GM23338 (cell line): ENCODE measurements at places on chromosomes 6 and 20. TPM values are rescaled to one million over a fixed set of nuclear protein-coding genes. Genes with fewer than 3 reads are reported as not detected.
A peak's percentile ranks its signal among the peaks of the same experiment; 100 is the strongest.

Gene FOXC1
- 0.10 and 0.27 TPM in 2 replicates for total RNA-seq

Gene ZNF831
- total RNA-seq = not detected in 2 replicates

Gene RGL2
- 44.9 and 52.2 TPM in 2 replicates for total RNA-seq

Gene SLC35D3
- 0.59 and 1.5 TPM in 2 replicates for total RNA-seq

Gene ME1
- total RNA-seq = 5.9 and 8.0 TPM in 2 replicates

Gene STX11
- 0.08 and 0.35 TPM in 2 replicates for total RNA-seq

Gene CEP162
- 9.2 and 12.4 TPM in 2 replicates for total RNA-seq

Gene SLC24A3
- total RNA-seq = 2.5 and 3.0 TPM in 2 replicates

Gene SLC22A16
- total RNA-seq = 0.42 TPM in 1 of 2 replicates, not detected in the other

Gene FRS3
- 3.3 and 4.9 TPM in 2 replicates for total RNA-seq

DNA sequence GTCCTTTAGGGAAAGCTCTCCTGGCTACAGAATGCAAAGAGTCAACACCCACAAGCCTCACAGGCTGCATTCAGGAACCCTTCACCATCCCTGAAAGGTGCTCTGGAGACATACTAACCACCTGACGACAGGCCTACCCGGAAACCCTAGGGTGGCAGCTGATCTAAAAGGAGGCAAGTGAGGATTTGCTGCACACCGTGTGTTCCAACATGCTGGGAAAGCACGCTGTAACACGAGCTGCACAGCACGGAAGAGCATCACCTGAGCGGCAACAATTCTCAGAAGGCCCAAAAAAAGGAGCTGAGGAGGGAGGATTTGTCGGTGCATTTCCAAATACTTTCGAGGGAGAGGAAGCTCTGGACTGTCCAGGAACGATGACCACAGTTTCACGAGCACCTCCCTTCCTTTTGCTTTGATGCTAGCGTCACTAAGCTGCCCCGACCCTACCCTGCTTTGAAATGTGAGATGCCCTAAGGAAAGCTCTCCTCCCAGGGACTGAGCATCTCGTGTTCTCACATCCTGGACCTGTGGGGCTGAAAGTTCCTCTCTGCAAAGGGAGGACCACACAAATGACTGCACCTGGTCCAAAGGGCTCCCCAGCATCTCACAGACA is 87.0 kb downstream of the PPP1R3G start:
- DNase-seq = peak; percentile 28

DNA sequence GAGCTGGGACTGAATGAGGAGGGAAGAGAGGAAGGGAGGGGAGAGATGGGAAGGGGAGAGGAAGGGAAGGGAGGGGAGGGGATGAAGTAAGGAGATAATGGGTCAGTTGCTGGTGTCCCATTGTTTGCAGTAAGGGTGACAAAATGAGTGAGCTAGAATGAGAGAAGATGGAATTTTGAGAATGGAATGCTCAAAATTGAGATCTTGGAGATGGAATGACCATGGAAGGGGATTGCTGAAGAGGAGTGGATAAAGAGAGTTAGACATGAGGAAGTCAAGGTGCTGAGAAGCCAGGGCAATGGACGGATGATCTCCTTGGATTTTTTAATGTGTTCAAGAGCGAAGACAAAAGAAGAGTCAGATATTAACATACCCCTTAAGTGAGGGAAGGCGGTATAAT is 80.5 kb upstream of the SSTR4 start:
- DNase-seq = no peak

- no peak for DNase-seq
These were observed 14.0 kb downstream of the DEFB110 start for GRCh38 chr6:50007819-50008218.

DNA sequence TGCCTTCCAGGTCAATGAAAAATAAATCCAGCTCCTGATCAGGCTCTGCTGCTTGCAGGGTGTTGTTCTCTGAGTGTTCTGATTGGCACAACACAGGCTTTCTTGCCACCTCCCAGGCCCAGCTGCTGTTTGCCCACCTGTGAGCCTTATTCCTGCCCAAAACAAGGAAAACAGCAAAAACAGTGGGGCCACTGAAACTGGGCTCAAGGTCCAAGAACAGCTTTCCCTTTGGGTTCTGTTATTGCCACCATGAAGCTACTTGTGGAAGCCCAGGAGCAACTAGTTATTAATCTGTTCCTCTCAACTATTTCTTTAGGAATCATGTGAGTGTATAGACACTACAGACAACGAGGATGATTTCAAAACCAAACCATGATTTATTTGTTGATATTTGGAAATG is 159.1 kb downstream of the PLCB1 start:
- no peak for DNase-seq

GRCh38 chr6:159913862-159914564 is 23.2 kb downstream of the MAS1 start:
- no peak for DNase-seq

DNA sequence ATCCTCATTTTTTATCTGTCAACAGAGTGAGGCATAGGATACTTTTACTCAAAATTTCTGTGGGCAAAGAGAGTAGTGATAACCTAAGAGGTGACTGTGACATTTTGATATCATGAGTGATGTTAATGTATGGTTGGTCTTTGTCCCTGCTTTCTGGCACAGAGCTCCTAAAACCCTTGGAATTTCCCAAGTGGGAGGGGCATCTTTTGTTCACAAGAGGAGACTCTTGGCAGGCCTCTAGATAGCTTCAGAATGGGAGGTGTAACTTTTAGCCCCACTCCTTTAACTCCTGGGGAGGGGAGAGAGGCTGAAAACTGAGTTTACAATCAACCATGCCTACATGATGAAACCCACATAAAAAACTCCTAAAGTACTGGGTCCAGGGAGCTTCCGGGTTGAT is 527.8 kb downstream of the RFPL4B start:
- peak; percentile 36 for DNase-seq

GRCh38 chr6:47479140-47479508 is 1.5 kb downstream of the CD2AP start:
- no peak for DNase-seq

DNA sequence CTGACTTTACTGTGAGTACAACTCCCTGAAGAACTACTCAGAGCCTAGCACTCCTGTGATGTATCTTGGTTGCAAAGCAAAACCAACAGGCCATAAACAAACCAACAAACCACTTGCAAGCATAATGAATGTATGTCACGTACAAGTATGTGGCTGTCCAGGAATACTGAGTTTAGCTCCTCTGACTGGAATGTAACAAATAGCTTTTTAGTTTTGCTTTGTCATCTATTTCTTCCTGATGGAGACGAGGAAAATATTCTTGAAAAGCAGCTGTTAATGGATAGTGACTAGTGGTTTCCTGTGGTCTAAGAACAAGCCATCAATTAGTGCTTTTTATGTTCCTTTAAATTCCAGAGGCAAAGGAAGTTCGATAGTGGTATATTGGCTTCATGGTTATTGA is 101.9 kb upstream of the LY86 start:
- DNase-seq = no peak

- DNase-seq = no peak
These were observed 85.5 kb upstream of the PMEPA1 start for GRCh38 chr20:57795342-57795697.

- no peak for DNase-seq
These were observed 9.8 kb downstream of the VEGFA start for GRCh38 chr6:43779852-43780236.

DNA sequence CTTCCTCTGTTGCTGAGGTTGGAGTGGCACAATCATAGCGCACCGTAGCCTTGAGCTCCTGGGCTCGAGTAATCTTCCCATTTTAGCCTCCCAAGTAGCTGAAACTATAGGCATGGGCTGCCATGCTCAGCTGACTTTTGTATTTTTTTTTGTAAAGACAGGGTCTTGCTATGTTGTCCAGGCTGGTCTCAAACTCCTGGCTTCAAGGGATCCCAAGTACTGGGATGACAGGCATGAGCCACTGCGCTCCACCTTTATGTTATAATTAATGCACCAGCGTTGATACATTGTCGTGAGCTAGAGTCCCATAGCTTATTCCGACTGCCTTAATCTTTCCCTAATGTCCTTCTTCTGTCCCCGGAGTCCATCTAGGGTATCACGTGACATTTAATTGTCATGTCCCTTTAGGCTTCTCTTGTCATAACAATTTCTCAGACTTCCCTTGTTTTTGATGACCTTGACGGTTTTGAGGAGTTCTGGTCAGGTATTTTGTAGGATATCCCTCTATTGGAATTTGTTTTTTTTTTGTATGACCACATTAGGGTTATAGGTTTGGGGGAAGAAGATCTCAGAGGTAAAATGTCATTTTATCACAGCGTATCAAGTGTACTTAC is 63.9 kb downstream of the CEBPB start:
- DNase-seq = no peak

GRCh38 chr6:24694198-24694597 is 24.8 kb downstream of the C6orf62 start:
- DNase-seq = no peak

- DNase-seq = no peak
These were observed 16.2 kb downstream of the DNAJC5 start for GRCh38 chr20:63911176-63911575.

DNA sequence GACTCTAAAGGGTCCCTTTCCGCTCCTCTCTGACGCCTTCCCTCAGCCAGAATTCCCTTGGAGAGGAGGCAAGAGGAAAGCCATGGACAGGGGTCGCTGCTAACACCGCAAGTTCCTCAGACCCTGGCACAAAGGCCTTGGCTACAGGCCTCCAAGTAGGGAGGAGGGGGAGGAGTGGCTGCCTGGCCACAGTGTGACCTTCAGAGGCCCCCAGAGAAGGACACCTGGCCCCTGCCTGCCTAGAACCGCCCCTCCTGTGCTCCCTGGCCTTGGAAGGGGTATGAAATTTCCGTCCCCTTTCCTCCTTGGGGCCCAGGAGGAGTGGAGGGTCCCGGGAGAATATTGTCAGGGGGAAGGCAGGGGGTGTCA is 2.7 kb downstream of the VEGFA start:
- DNase-seq = peak; percentile 66

- DNase-seq = no peak
These were observed 14.2 kb downstream of the RRP36 start for GRCh38 chr6:43035495-43036194.

DNA sequence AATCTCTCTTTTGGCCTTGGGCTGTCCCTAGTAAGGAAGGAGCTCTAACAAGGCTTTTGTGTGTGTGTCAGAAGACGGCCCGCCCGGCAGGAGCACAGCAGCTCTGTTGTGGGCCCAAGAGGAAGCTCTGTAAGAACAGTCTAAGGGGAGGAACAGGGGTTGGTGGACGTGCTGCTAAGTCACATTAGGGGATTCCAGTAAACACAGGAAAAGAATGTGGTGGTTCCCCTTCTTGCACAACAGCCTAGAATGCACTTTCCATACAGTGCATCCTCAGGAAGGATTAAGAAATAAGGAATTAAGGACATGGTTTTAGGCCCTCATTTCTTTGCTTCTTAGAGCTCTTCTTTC is 114.5 kb downstream of the RNF144B start:
- no peak for DNase-seq

GRCh38 chr20:50193836-50194421 is 3.3 kb downstream of the CEBPB start:
- DNase-seq = peak; percentile 35

GRCh38 chr20:57619051-57619831 is 985 bp downstream of the ZBP1 start:
- DNase-seq = no peak

GRCh38 chr20:62080249-62080990 is 14.7 kb upstream of the TAF4 start:
- DNase-seq = no peak

GRCh38 chr20:39810309-39810708 is 848.2 kb downstream of the DHX35 start:
- no peak for DNase-seq

DNA sequence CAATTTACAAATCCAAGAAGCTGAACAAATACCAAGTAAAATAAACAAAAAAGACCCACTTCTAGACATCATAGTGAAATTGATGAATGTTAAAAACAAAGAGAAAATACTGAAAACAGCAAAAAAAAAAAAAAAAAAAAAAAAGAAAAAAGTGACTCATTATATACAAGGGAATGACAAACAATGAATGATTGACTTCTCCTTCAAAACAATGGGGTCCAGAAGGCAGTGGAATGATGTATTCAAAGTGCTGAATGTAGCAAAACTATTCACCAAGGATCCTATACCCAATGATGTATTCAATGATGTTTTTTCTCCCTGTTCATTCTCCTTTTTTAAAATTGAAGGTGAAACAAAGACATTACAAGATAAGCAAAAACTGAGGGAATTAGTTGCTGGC is 650.0 kb downstream of the UTRN start:
- DNase-seq = no peak

- peak; percentile 93 for DNase-seq
These were observed 113.1 kb downstream of the ADAT2 start for GRCh38 chr6:143337201-143337949.

GRCh38 chr6:157019733-157020132 is 242.6 kb downstream of the ARID1B start:
- no peak for DNase-seq

DNA sequence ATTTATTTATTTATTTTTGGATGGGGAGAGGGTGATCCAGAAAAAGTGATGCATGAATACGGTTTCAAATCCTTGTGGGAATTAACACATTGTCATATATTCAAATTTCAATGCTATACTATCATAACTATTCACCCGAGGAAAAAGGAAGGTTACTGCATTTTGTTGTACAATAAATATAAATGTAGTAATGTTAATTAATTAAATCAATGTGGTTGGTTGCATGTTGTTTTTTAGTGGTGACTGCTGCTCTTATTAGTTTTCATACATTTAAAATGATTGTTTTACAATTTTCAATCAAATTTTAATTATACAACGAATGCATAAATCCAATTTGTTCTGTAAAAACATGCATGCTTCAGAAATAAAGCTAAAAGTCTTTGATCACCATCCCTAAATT is 180.5 kb downstream of the ZFP64 start:
- no peak for DNase-seq

DNA sequence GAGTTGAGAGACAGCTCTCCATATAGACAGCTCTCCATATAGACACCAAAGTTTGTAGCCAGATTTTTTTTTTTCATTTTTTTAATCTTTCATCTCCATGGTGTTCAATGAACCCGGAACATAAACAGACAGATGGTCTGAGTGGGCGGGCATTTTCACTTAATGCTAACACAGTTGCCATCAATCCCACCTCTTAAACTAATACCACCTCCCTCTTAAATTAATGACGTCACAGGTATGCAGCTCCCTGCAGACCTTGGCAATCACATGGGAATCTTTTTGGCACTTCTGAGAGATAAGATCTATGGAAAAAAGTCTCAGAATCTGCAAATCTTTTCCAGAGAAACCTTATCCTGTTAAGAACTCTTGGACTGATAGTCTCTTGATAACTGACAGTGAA is 43.2 kb downstream of the PFDN4 start:
- DNase-seq = no peak

GRCh38 chr20:23315099-23315498 is 35.5 kb upstream of the NXT1 start:
- DNase-seq = no peak

DNA sequence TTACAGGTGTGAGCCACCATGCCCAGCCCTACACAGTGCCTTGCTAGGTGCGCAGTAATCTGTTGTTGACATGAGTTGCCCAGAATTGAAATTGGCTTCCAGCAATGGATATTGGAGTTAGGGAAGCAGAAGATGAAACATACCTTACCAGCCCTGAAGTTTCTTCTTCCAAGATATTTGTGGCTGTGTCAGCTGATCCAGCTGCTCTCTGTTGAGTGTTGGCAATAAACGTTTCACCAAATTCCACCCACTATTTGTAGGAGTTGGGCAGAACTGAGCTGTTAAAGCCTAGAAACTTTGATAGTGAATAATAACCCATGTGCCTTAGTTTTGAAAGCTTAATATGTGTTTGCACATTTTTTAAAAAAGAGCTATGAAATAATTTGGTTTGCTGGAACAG is 218.2 kb upstream of the SNX9 start:
- DNase-seq = no peak
